ENCODE measurements at places on chromosomes 16 and 17.

DNA sequence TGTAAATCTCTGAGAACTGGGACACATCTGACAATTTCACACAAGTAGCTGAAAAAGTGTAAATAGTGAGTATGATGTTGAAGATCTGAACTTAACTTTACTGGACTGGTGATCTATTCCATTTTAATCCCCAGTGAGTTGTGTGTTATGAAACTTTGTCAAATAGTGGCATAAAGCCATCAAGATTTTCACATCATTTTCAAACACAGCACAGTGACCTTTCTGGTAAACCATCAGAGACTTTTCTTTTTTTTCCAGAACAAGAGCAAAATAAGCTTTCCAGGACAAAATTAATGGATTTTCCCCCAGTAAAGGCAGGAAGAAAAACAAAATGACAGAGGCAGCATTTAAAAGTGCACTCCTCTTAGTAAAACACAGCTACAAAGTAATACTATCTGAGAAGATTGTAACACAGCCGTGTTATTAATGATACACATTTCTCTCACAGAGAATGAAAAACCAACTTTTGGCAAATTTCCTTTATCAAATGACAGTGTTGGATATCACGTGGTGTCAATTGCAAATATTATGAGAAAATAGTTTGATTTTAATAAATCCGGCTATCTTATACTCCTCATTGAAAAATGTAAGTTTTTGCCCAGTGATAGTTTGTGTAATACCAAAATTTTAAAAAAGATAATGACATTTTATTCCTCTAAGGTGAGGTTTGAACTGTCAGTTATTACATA is 16.8 kb upstream of the COL1A1 start:
- no peak for DNase-seq

- DNase-seq: no peak
Observed at GRCh38 chr16:80369138-80369958, 171.4 kb upstream of the DYNLRB2 start.

GRCh38 chr17:77331301-77331864 is 190.6 kb downstream of the SEC14L1 start:
- peak; percentile 45 for DNase-seq

DNA sequence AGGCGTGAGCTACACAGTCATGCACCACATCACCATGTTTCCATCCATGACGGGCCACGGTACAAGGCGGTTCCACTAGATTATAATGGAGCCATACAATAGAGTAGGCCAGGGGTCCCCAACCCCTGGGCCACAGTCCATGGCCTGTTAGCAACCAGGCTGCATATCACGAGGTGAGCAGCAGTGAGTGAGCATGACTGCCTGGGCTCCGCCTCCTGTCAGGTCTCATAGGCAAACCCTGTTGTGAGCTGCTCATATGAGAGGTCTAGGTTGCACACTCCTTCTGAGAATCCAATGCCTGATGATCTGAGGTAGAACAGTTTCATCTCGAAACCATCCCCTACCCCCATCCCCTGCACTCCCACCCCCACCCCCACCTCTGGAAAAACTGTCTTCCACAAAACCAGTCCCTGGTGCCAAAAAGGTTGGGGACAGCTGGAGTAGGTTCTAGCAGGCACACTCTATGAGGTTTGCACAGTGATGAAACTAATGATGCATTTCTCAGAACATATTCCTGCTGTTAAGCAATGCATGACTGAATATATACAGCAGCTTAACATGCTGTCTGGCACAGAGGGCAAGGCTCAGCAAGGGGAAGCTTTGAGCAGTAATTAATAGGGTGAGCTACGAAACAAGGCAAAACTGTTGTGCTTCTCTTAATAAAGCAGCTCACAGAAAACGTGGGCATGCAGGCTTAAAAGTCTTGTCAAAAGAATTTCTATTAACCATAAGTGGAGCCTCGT is 108.0 kb downstream of the VPS53 start:
- no peak for DNase-seq

GRCh38 chr16:50812046-50812445 is 70.2 kb downstream of the CYLD start:
- DNase-seq: no peak

- no peak for DNase-seq
Observed at GRCh38 chr17:32876417-32877163, at the start of gene MYO1D. Gene MYO1D (minus strand): TSS chr17:32877124. CDS start chr17:32876872, 252 bp downstream.

GRCh38 chr17:7912927-7913524 is 3.1 kb downstream of the RNF227 start:
- no peak for DNase-seq

- DNase-seq: no peak
Observed at GRCh38 chr16:56388209-56388608, 37.1 kb downstream of the AMFR start.

GRCh38 chr17:2106308-2106955 is 51.5 kb downstream of the HIC1 start:
- DNase-seq: no peak

DNA sequence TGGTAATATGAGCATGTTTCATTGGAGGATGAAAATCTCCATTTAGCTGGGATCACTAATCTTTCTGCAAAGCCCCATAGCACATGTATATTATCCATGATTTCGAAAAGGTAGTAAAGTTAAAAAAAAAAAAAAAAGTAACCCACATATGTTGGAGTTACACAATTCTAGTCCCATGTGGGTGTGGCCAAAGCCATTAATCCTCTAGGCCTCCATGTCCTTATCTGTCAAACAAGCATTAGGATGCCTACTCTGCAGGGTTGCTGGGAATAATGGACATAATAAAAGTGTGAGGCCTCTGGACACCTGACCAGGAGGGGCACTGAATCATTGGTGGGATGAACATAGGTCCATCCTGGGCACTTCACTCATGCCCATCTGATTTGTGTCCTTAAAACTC is 29.2 kb upstream of the VAT1L start:
- no peak for DNase-seq

- no peak for DNase-seq
Observed at GRCh38 chr16:70561623-70562022, 38.0 kb downstream of the SF3B3 start.

- no peak for DNase-seq
Observed at GRCh38 chr16:11208916-11209665, 46.9 kb downstream of the SOCS1 start.

DNA sequence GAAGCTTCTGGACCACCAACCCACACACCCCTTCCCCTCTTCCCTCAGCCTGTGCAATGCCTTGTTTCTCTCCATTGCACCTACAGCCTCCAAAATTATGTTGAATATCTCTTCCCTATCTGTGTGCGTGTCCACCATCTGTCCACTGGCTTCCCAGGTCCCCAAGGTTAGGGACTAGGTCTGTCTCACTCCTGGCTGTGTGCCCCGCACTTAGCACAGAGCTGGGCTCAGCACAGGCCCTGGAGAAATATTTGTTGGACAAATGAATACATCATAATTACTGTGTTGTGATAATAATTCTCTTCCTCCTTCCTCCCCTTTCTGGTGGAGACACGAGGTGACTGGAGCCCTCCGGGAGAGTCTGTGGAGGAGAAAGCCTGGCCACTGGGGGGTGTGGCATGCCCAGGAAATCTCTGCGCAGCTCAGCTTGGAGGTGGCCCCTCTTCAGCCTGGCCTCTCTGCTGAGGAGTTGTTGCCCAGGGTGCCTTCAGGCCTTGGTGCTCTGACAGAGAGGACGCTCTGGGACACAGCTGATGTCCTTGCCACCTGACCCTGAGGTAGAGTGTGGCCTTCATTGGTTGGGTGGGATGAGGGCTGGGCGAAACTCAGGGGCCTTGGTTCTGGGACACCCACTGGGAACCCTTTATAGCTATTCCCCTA is 3.3 kb upstream of the BRD7 start:
- no peak for DNase-seq

Measured in NCI-H2029 treated with DMSO at 0.1 percent for 48 hours (cell line).